Cerebellar nuclear complex (tissue), 1 donor: ENCODE measurements at places on chromosomes 2 and 18.

GRCh38 chr2:169462896-169463695 lies 16.2 kb upstream of the BBS5 start:
- DNase-seq = no peak

DNA sequence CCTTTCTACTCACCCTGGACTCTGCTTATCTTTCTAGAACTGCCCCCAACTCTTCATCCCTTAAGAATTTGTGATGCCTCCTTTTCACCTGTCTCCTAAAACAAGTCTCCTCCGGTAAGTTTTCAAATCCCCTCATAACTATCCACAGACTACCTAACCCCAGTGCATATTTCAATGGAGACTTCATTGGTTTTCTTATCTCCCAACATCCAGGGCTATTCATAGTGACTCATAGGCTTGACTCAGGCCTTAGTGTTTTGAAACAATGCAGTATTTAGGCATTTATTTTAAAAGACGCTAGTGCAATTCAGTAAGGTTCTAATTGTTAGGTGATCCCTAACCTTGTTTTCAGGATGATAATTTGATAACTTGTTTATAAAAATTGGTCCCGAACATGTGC lies 399.2 kb downstream of the CPS1 start:
- no peak for DNase-seq

DNA sequence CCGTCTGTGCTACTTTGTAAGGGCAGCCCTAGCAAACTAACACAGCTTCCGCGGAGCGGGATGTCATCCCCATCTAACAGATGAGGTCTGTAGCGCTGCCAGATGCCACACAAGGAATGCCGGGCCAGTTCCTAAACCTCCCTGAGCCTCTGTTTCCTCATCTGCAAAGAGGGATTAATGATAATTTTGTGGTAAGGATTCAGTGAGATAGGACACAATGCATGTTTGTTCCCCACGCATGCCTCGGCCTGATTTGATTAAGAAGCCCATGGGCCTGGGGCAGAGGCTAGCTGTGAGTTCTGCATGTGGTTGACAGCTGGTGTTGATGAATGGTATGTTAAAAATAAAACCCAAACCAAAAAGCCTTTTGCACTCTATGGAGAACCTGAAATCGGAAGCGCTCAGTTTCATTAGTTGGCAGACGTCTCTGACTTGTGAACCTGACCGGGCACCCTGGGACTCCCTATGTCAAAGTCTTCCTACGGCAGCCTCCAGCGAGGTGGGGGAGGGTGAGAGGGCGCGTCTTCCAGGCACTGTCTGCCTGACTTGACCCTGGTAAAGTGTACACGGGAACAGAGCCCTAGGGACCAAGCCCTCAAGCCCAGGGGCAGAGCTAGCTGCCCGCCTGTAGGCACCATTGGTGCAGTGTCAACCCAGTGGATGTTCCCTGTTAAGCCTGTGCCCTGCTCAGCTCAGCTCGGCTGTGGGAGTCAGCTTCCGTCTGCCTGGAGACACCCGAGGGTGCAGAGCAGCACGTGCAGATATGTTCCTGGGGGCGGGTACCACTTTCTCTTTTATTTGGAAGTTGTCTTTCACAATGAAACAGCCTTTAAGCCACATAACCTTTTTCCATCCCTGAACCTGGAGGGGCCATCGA lies 14.8 kb upstream of the INHBB start:
- DNase-seq = no peak

DNA sequence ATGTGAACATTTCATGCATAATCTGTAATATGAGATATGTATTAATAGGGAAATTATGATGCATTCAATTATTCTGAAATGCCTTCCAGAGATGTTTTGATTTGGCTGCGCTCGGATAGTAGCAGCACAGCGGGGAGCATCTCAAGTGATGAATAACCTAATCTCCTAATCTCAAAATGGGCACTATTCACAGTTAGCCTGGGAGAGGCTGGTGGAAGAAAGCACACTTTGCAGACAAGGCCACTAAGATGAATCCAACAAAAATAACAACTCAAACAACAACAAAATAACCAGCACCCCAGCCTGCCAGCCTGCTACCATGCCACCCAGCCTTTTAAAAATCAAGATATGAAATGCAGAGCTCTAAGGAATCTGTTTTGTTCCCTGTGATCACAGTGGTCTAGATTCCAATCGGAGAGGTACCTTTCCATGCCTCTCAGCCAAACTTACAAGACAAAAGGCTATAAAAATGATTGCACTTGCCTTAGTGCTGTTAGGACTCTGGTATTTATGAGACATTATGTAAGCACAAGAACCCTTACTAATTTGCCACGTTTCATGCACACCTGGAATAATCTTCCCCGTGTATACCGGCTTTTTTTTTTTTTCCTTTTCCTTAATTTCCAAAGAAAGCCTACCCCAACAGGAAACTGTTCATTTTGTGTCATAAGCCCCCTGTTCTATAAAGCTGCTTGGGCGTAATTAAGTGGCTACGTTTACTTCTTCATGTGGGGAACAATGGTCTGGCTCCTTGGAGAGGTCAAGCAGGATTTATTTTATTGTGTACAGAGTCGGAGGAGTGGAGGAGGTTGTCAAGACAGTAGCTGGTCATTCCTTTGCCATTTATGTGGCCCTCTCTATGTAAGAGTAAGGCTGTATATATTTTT lies 526.9 kb upstream of the FANCL start:
- no peak for DNase-seq

DNA sequence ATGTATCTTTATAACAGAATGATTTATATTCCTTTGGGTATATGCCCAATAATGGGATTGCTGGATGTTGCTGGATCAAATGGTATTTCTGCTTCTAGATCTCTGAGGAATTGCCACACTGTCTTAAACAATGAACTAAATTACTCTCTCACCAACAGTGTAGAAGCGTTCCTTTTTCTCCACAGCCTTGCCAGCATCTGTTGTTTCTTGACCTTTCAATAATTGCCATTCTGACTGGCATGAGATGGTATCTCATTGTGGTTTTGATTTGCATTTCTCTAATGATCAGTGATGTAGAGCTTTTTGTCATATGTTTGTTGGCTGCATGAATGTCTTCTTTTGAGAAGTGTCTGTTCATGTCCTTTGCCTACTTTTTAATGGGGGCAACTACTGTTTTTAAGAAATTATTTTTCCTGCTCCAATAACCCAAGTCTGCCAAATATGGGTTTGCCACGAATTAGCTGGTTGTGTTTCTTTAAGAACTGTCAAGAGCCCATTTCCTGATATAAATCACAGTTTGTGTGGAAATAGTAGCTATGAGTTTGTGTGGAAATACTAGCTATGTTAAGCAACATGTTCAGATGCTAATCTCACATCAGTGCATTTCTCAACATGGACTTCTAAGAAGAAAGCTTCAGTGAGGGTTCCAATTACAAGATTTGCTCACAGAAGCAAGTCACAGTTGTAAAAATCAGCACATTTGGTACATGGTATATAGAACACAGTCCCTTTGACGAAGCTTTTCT lies 259.4 kb downstream of the ANAPC1 start:
- DNase-seq = no peak

GRCh38 chr2:37877457-37878315 lies 47.4 kb upstream of the RMDN2 start:
- no peak for DNase-seq

GRCh38 chr2:42929546-42930024 lies 137.2 kb upstream of the HAAO start:
- no peak for DNase-seq

DNA sequence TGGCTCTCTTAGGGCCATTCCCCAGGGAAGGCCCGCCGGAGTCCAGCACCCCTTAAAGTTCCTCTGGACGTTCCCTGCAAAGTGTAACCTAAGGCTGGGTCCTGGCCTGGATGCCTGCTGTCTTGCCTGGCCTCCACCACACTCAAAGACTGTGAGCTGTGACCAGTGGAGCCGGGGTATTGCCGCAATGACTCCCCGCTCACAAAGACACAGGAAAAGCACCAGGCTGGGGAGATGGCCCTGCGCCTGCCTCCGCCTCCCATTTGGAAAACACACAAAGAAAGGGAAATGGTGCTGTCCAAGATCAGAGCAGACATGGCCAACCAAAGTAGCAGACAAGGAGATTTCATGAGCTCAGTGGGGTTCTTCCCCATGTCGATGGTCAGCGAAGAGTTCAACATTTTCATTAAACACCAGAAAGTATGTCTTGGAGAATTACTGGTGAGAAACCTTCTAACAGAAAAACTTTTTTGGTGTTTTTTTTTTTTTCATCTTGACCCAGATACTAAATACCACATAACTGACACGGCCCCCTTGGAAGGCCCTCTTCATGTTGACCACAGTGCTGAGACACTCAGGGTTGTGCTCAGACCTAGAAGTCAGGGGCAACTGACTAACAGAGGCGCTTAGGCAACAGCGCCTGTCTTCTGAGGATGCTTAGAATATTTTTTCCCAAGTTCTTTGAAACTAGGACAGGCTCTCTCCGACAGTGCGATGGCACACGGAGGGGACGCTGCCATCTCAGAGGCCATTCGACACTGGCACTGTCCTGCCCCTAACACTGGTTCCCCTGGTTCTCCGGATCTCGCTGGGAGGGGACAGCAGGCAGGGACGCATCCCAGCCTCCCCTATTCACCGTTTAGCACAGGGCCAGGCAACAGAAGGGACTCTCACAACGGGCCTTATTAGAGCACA lies 226.4 kb upstream of the ID2 start:
- no peak for DNase-seq

- no peak for DNase-seq
Measured at GRCh38 chr2:86416146-86416545, 25.0 kb upstream of the KDM3A start.

DNA sequence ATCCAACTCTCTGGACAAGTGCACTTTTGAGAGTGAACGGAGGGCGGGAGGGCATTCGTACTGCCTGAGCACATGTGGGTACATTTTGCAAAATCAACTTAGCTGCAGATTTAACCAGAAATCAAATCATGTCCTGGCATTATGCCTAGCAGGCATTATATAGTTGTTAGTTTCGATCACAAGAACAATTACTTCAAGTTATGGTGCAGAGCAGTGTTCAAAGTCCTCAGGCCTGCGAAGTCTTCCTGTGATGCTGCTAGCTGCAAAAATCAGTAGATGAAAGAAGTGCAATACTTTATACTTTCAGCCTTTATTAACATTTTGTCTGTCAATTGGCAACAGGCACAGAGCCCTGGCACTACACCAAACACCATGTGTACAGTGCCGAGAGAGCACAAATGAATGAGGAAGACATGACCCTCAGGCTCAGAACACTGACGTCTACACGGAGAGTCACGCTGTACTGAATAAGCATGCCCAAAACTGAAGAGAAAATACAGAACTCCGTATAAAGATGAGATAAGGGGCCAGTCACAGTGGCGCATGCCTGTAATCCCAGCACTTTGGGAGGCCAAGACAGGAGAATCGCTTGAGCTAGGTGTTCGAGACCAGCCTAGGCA lies 92.1 kb upstream of the CREB1 start:
- DNase-seq = no peak

GRCh38 chr2:69931832-69932595 lies 17.1 kb downstream of the MXD1 start:
- no peak for DNase-seq

DNA sequence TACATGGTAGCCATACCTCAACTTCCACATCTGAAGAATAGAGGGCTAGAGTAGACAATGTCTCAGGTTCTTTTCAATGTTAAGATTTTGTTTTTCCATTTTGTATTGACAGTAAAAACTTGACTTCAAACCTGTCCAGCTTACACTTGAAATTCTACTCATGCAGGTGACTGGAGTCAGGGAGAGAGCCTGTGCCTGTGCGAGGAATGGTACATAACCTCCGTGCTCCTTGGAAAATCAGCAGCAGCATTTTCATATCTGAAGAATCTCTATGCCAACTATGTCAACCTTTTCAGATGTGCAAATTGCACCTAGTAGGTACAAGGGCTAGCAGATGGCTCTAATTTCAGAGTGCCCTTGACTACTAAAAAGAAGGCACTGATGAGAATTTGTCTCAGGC lies 2.1 kb downstream of the PLA2R1 start:
- DNase-seq = no peak

DNA sequence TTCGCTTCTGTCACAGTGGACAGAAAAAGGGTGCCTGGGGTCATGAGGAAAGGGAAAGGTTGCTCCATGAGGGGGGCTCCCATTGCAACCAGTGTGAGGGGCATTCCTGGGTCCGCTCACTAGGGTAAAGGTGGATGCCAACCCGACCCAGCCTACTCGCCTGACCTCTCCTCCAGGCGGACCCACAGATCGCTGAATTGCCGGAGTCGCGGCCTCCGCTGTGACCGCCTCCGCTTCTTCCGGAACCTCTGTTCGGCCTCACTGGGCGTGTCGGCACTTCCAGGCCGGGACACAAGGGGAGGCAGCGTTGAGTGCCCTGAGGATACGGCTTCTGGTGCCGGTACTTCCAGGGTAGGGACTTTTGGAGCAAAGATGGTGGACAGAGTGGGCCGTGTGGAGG lies 57.1 kb downstream of the TRABD2A start:
- no peak for DNase-seq

DNA sequence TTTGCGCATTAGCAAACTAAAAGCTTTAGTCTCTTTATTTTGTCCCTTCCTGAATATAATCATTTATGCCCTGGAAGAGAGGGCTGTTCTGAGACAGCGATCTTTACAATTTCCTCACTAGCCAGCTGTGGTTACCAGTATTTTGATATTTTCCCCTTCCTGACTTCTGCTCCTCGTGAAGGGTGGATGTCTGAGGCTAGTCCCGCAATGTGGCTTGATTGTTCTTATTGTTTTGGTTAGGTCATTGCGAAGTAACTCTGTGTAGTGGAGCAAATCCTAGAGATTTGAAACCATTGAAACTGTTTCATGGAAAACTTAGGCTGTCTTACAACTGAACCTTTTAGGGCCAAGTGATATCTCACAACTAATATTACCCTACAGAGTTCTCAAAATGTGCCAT lies 2.4 kb downstream of the MRPL33 start:
- DNase-seq = no peak

DNA sequence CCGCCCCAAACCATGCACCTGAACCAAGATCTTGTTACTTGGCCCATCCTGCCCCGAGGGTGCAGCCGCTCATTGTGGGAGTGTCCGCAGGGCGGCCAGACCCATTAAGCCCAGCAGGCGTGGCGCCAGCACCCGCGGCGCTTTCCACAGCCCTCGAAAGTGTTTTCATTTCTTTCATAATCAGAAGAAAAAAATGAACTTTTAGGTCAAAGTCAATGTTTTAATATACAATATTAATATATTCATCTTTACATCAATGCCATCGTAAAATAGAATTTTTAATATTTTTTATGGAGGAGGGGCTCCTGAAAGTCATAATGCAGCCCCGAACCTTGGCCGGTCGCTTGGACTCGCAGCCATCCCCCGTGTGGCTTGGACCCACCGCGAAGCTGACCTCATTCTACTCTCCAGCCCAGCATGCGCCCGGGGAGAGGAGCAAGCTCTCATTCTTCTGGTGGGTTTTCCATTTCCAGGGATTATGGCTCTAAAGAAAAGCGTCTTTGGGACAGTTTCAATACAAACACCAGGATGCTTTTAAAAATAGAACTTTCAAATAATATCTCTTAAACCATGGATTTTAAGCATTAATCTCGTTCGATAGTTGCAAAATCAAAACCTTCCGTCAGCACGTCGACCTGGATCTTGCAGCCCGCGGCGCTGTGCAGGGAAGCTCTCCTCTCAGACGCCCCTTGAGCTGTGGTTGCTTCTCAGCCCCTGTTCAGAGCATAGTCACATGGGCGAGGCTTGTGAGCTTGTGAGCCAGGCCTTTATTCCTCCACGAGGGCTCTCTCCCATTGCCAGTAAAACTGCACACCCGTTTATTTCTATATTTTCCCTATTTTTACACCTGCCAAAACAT lies 17.2 kb upstream of the ASB1 start:
- DNase-seq = no peak
